ENCODE measurements at places on chromosomes 6 and 20. TPM values are rescaled to one million over a fixed set of nuclear protein-coding genes. Genes with fewer than 3 reads are reported as not detected.

The PCK1 gene
- not detected for total RNA-seq

The SUMO4 gene
- total RNA-seq: 3.4 TPM

The STMND1 gene
- total RNA-seq: 0.34 TPM

The DDAH2 gene
- total RNA-seq: 143 TPM

The C2 gene
- total RNA-seq: 1.6 TPM

The SLC17A4 gene
- 0.16 TPM for total RNA-seq

The TM9SF4 gene
- 80.2 TPM for total RNA-seq

The LY6G6F gene
- total RNA-seq: not detected

GRCh38 chr6:48071833-48072232 is 39.2 kb downstream of the PTCHD4 start:
- H3K27ac ChIP-seq: no peak overlapping the region
- no peak for DNase-seq
- H3K4me3 ChIP-seq: no peak overlapping the region
- H3K36me3 ChIP-seq: peaks cover 3% of the 10 kb centered on the region
- H3K27me3 ChIP-seq: peaks cover 26% of the 10 kb centered on the region

GRCh38 chr6:132887204-132887603 is 72.8 kb downstream of the RPS12 start:
- no peak overlapping the region for H3K27ac ChIP-seq
- no peak overlapping the region for H3K4me3 ChIP-seq
- H3K4me1 ChIP-seq: no peaks in the 10 kb centered on the region
- H3K27me3 ChIP-seq: no peaks in the 10 kb centered on the region

- H3K4me3 ChIP-seq: no peak overlapping the region
- peak; percentile 13 for DNase-seq
- H3K27me3 ChIP-seq: peaks cover 58% of the 10 kb centered on the region
- H3K4me1 ChIP-seq: no peaks in the 10 kb centered on the region
- H3K27ac ChIP-seq: no peak overlapping the region
These were observed 11.2 kb upstream of the PCMTD2 start for GRCh38 chr20:64244281-64244805.

DNA sequence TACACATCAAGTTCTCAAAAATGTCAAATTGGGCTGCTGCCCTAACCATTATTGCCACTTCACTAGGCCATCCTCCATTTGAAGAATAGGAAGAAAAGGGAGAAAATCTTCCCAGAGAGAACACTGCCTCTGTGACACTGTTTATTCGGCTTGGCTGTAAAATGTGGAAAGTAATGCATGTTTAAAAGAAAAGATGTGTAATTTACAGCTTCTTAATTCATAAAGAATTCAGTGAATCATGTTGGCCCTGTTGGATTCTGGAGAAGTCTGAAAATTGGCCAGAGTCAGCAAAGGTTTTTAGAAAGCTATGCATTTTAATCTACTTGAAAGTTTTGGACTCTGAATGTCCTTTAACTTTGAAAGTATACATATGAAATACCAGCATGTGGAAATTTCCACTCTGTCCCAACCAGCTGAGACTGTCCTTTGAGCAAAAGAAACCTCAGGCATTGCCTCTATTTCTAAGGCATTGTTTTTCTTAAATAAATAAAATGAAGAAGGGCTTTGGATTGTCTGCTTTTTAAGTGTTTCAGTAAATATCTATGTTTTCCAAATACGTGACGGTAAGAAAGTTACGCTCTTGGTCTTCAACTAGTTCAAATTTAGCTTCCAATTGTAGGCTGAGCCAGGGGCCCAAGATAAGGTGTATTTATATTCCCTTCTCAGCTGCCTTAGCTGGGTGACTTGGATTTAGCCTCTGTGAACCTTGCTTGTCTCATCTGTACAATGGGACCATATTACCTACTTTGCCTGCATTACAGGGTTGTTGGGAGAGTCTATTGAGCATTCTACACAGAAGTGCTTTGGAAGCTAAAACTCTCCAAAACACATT is 222.2 kb downstream of the UST start:
- peaks cover 8% of the 10 kb centered on the region for H3K4me1 ChIP-seq
- DNase-seq: no peak
- no peak overlapping the region for H3K27ac ChIP-seq
- no peak overlapping the region for H3K4me3 ChIP-seq
- peaks cover 20% of the 10 kb centered on the region for H3K27me3 ChIP-seq
- H3K36me3 ChIP-seq: no peaks in the 10 kb centered on the region

- peaks cover 29% of the 10 kb centered on the region for H3K4me1 ChIP-seq
- no peak overlapping the region for H3K4me3 ChIP-seq
- no peak for DNase-seq
- H3K27me3 ChIP-seq: no peaks in the 10 kb centered on the region
- H3K36me3 ChIP-seq: no peaks in the 10 kb centered on the region
- H3K27ac ChIP-seq: no peak overlapping the region
These were observed 10.5 kb downstream of the SNAI1 start for GRCh38 chr20:49993301-49993751.

- H3K4me1 ChIP-seq: no peaks in the 10 kb centered on the region
- no peaks in the 10 kb centered on the region for H3K36me3 ChIP-seq
- no peak overlapping the region for H3K27ac ChIP-seq
- no peak for DNase-seq
These were observed 68.7 kb downstream of the TXNDC5 start for GRCh38 chr6:7841781-7842468.

DNA sequence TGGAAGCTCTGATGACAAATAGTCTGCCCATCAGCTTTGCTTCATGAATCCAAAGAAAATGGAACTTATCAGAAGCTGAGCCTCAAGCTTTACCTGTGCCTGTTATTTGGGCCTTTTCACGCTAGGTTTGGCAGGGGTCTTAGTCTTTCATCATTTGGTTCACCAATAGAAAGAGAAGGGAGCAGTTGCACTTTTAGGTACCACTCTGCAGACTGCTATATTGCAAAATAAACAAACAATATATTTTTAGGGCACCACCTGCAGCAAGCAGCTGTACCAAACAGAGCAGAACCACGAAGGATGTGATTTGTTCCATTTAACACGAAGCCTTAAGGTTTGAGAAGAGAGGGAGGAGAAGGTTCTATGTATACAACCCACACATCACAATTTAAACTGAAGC is 291.4 kb upstream of the RNF217 start:
- peaks cover 2% of the 10 kb centered on the region for H3K27me3 ChIP-seq
- no peak overlapping the region for H3K4me3 ChIP-seq
- H3K27ac ChIP-seq: no peak overlapping the region
- H3K4me1 ChIP-seq: no peaks in the 10 kb centered on the region
- no peak for DNase-seq

DNA sequence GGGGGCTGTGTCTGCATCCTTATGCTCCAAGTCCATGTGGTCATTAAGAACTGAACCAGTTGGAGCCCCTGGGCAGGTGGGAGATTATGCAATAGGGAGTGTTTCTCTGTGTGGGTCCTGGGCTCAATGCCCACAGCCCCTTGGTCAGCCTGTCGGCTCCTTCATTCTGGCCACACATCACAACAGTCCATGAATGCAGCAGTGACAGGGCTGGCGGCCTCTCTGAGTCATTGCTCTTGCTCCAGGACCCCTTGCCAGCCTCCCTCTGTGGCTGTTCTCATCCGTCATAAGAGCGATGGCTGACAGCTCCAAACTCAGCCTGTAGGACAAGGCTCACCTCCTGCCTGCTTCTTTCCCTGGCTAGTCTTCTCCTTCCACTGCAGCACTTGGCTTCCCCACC is 609.5 kb upstream of the CDH4 start:
- no peak overlapping the region for H3K4me3 ChIP-seq
- no peak for DNase-seq

GRCh38 chr6:155378276-155378675 is 64.0 kb upstream of the TFB1M start:
- no peak overlapping the region for H3K4me3 ChIP-seq
- no peaks in the 10 kb centered on the region for H3K27me3 ChIP-seq
- no peak overlapping the region for H3K27ac ChIP-seq
- no peak for DNase-seq
- no peaks in the 10 kb centered on the region for H3K36me3 ChIP-seq

- no peaks in the 10 kb centered on the region for H3K27me3 ChIP-seq
- no peak overlapping the region for H3K27ac ChIP-seq
- peaks cover 18% of the 10 kb centered on the region for H3K36me3 ChIP-seq
- DNase-seq: no peak
These were observed 46.0 kb downstream of the STX7 start for GRCh38 chr6:132466952-132467351.

GRCh38 chr6:47890326-47890875 is 108.6 kb downstream of the OPN5 start:
- no peak overlapping the region for H3K27ac ChIP-seq
- no peak for DNase-seq
- H3K27me3 ChIP-seq: no peaks in the 10 kb centered on the region
- H3K4me1 ChIP-seq: no peaks in the 10 kb centered on the region
- H3K36me3 ChIP-seq: no peaks in the 10 kb centered on the region

DNA sequence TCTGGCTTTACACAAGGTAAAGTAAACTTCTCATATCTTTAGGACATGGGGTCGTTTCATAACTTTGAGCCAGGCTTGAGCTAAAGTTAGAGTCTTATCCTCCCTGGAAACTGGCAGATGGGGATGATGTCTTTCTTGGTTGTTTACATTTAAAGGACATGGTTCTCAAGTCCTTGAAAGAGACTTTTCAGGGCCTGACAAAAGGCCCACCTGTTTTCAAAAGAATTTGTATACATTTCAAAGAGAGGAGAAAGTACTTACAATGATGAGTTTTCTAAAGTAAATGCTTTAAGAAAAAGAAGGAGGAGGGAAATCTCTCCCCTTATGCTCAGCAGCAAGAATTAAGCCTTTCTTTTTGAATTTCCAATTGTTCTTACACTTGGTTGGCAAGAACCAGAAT is 45.7 kb upstream of the TINAG start:
- no peaks in the 10 kb centered on the region for H3K27me3 ChIP-seq
- no peak for DNase-seq
- no peak overlapping the region for H3K27ac ChIP-seq
- H3K4me1 ChIP-seq: peaks cover 5% of the 10 kb centered on the region
- no peak overlapping the region for H3K4me3 ChIP-seq

- H3K36me3 ChIP-seq: peaks cover 88% of the 10 kb centered on the region
- DNase-seq: no peak
- H3K4me1 ChIP-seq: no peaks in the 10 kb centered on the region
- H3K4me3 ChIP-seq: no peak overlapping the region
- no peak overlapping the region for H3K27ac ChIP-seq
These were observed 10.8 kb downstream of the ZKSCAN8 start for GRCh38 chr6:28152531-28152930.

- peaks cover 59% of the 10 kb centered on the region for H3K4me1 ChIP-seq
- H3K27ac ChIP-seq: peak overlapping the region; percentile 99
- DNase-seq: no peak
- H3K36me3 ChIP-seq: no peaks in the 10 kb centered on the region
- H3K4me3 ChIP-seq: no peak overlapping the region
These were observed 42.9 kb upstream of the PIM1 start for GRCh38 chr6:37126961-37127616.

GRCh38 chr6:362924-363249 is 28.7 kb upstream of the IRF4 start:
- no peak overlapping the region for H3K27ac ChIP-seq
- no peaks in the 10 kb centered on the region for H3K4me1 ChIP-seq
- no peak overlapping the region for H3K4me3 ChIP-seq
- DNase-seq: no peak

- H3K27ac ChIP-seq: no peak overlapping the region
- no peaks in the 10 kb centered on the region for H3K4me1 ChIP-seq
- no peaks in the 10 kb centered on the region for H3K27me3 ChIP-seq
- H3K4me3 ChIP-seq: no peak overlapping the region
- H3K36me3 ChIP-seq: peaks cover 2% of the 10 kb centered on the region
- DNase-seq: no peak
These were observed 15.4 kb upstream of the IL22RA2 start for GRCh38 chr6:137188855-137189254.

GRCh38 chr20:9867196-9867980 is 28.5 kb upstream of the PAK5 start:
- no peak overlapping the region for H3K27ac ChIP-seq
- H3K27me3 ChIP-seq: peaks cover 37% of the 10 kb centered on the region
- DNase-seq: no peak
- no peaks in the 10 kb centered on the region for H3K36me3 ChIP-seq
- no peaks in the 10 kb centered on the region for H3K4me1 ChIP-seq

GRCh38 chr6:48611332-48611731 is 500.3 kb upstream of the PTCHD4 start:
- H3K27ac ChIP-seq: no peak overlapping the region
- H3K4me3 ChIP-seq: no peak overlapping the region
- no peaks in the 10 kb centered on the region for H3K27me3 ChIP-seq
- DNase-seq: no peak

- H3K4me1 ChIP-seq: peaks cover 15% of the 10 kb centered on the region
- no peaks in the 10 kb centered on the region for H3K27me3 ChIP-seq
- peaks cover 3% of the 10 kb centered on the region for H3K36me3 ChIP-seq
- no peak for DNase-seq
- H3K27ac ChIP-seq: peak overlapping the region; percentile 100
- H3K4me3 ChIP-seq: peak overlapping the region; percentile 100
These were observed 374 bp upstream of the SERINC1 start for GRCh38 chr6:122472022-122472340.

- H3K4me1 ChIP-seq: peaks cover 50% of the 10 kb centered on the region
- H3K27me3 ChIP-seq: no peaks in the 10 kb centered on the region
- peaks cover 5% of the 10 kb centered on the region for H3K36me3 ChIP-seq
- H3K4me3 ChIP-seq: no peak overlapping the region
These were observed 17.3 kb downstream of the TRAF3IP2 start for GRCh38 chr6:111588366-111588765.

DNA sequence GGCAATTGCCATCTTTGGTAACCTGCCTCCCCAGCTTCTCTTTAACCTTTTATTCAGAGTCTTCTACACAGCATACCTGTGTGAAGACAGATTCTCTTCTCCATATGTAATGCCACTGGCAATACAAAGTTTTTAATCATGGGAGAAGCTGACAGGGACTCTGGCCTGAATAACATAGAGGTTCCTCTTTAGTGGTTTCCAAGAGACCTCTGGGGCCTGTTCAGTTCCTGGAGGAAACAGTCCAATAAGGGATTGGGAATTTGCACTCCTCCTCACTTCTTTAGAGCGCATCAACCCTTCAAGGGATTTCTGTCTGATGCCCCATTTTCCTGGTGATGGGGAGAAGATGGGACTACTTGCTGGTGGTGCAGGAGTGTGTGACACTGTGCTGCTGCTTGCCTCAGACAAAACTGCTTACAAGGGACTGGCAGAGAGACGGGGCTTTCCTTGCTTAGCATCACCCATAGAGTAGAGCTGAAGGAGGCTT is 1.4 kb downstream of the RIMS1 start:
- DNase-seq: no peak
- H3K4me3 ChIP-seq: peak overlapping the region; percentile 73
- H3K27ac ChIP-seq: no peak overlapping the region
- H3K27me3 ChIP-seq: peaks cover 88% of the 10 kb centered on the region
- H3K4me1 ChIP-seq: peaks cover 7% of the 10 kb centered on the region

Data from mesothelial cell of epicardium (in vitro differentiated cells).